ENCODE measurements at places on chromosomes 5 and 9.

DNA sequence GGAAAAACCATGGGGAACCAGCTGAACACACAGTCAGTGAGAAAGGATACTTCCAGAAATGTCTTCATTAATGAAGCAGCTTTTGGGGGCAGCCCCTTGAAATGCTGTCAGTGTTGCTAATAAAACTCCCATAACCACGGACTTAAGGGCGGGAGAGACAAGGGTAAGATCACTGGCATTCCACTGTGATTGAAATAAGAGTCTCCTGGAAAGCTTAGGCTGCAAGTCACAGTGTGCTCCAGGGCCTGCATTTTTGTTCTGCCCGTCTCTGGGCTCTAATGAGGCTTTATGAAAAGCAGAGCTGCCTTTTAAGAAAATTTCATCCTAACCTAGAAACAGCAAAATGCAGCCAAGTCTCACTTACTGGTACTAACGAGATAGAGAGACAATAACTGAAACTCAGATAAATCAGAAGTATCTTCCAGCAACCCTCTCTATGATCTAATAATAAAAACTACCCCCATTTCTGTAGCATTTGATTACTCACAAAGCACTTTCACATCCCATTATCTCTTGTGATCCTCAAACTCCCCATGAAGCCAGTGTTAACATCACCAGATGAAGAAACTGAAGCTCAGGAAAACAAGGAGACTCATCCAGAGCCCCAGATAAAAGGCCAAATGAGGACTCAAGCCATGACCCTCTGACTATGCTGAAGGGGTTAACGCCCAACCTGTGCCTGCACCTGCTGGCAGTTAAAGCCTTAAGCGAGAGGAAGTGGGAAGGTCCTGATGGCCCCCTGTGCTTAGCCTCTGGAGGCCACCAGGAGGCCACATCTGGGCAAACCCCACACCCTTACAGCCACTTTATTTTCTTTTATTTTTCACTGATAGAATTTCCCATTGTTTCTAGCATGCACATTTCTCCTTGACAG lies 37.5 kb downstream of the SPOCK1 start:
- DNase-seq = no peak

GRCh38 chr9:16485160-16485559 lies 385.3 kb downstream of the BNC2 start:
- no peak for DNase-seq

DNA sequence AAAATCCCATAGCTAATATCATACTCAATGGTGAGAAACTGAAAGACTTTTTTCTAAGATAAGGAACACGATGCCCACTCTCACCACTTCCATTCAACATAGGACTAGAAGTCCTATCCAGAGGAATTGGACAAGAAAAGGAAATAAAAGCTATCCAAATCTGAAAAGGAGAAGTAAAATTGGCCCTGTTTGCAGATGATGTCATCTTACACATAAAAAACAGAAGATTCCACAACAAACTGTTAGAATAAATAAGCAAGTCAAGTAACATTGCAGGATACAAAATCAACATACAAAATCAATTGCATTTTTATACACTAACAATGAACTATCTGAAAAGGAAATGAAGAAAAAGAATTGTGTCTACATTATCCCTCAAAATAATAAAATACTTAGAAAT lies 308.0 kb downstream of the MCTP1 start:
- DNase-seq = no peak

DNA sequence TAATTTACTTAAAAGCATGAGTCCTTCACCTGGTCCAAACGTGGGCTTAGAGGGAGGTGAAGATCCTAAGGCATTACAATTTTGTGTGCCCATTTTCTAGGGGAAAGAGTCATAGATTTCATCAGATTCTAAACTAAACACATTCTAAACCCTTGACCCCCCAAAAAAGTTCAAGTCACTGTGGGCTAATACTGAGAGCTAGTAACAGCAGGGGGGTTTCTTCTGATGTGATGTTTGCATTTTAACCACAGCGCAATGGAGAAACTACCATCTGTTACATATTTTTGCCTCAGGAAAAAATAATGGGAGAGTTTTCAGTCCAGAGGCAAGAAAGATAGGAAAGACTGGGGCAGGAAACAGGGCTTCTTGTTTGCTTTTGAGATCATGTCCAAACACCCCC lies 110.8 kb upstream of the SLC1A3 start:
- DNase-seq = no peak

DNA sequence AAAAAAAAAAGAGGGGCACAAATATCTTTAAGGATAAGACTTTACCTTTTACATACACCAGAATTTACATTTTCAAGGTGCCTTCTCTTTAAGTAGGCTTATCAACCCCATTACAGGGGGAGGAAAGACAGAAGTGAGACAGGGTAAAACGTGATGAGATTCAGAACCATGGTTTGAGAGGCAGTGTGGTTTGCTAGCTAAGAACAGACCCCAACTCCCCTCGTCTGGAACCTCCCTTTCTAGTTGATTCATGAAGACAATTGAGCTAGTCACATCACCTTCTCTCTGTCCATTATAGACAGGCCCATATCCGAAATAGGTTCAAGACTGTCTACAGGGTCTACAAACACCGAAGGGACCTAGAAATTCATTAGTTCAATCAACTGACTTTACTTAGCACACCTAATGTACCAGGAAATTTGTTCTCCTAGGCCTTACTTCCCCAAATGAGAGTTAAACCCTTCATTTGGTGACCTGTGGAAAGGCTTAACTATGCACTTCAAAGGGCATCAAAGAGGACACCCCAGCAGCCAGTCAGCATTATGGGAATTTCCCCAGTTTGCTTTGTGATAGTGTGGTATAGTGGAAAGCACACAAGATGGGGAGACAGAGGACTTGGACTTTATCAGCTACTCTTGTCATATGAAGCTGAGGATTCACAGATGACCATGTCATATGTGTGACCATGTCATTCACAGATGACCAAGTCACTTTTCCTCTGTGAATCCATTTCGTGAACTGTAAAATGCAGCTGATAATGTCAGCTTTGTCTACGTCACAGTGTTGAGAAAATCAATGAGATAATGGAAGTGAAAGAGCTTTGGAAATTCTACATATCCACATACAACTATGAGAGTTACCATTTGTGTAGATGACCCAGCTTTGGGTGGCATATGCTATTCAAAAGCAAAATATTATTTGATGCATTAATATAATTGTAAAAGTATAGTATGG lies 40.2 kb upstream of the CYFIP2 start:
- no peak for DNase-seq

GRCh38 chr5:18699681-18700080 lies 1065.4 kb downstream of the TAF11L14 start:
- no peak for DNase-seq

DNA sequence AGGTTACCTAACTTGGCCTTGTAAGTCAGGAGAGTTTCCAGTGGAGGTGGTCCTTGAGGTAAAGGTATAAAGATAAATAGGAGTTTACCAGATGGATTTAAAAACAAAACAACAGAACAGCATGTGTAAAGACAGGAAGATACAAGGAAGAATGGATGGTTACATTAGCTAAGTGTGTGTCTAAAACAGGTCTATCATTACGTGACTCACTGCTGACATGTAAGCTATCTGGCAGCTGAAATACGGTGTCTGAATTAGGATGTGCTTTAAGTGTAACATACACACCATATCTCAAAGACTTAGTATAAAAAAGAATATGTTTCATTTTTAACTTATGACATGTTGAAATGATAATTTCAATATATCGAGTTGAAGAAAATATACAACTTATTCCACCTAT lies 405.1 kb upstream of the ADAMTSL1 start:
- no peak for DNase-seq

- DNase-seq = no peak
These were observed 92.7 kb downstream of the NRG2 start for GRCh38 chr5:139950436-139950835.

GRCh38 chr5:158600679-158601078 lies 499.0 kb downstream of the EBF1 start:
- no peak for DNase-seq

- no peak for DNase-seq
These were observed 48.5 kb upstream of the ZNF354A start for GRCh38 chr5:178778919-178779318.

GRCh38 chr5:41447650-41448510 lies 62.5 kb downstream of the PLCXD3 start:
- no peak for DNase-seq

- DNase-seq = peak; percentile 52
These were observed 10.3 kb upstream of the CD180 start for GRCh38 chr5:67206929-67207328.

- DNase-seq = no peak
These were observed 300.0 kb downstream of the ZSWIM6 start for GRCh38 chr5:61632064-61632463.

- DNase-seq = no peak
These were observed 60.0 kb downstream of the POU5F2 start for GRCh38 chr5:93681432-93681831.

Data from stimulated activated CD4-positive, alpha-beta T cell treated with anti-CD3 and anti-CD28 coated beads, Interleukin-1b, Interleukin-23, amount 100 ng/mL, for 1 hour (primary cell).